HEK293T (cell line): ENCODE measurements at places on chromosomes 3 and 15.

DNA sequence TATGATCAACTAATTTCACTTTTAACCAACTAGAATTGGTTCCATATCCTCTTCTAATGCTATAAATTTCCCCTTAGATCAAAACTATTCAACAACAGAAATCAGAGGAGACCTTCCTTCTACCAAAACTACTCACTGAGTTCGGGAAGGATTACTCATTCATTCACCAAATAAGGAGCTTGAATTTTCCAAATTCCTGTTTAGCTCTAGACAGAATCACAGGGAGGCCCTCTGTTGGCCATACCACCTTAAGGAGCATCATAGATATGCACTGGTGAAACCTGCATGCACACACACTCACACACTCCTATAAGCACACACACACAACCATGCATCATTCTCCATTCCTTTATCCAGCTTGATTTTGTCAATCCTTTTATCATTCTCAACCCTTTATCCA is 49.0 kb downstream of the SUCLG2 start:
- DNase-seq, result no peak

- DNase-seq, result no peak
Measured at GRCh38 chr3:16837602-16838001, 47.2 kb upstream of the PLCL2 start.

GRCh38 chr15:65954289-65954741 is 85.0 kb downstream of the RAB11A start:
- DNase-seq, result no peak

DNA sequence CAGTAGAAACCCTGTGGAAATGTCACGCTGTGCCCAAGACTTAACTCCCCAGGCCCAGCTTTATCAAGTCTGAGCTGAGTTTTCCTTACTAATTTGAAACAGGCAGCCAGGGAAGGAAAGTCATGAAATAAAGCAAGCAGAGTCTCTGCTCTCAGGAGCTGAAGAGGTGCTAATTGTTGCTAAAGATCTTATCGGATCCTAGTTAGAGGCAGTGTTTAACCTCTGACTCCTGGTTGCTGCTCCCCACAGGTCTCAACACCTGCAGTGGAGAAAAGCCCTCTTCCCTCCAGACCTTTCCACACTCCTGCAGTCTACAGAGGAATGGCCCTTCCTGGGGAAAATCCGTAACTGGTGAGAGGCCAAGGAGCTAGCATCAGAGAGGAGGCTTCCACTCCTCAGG is 628.2 kb downstream of the NTRK3 start:
- DNase-seq, result no peak

GRCh38 chr3:167113035-167113830 is 266.9 kb downstream of the ZBBX start:
- no peak for DNase-seq

DNA sequence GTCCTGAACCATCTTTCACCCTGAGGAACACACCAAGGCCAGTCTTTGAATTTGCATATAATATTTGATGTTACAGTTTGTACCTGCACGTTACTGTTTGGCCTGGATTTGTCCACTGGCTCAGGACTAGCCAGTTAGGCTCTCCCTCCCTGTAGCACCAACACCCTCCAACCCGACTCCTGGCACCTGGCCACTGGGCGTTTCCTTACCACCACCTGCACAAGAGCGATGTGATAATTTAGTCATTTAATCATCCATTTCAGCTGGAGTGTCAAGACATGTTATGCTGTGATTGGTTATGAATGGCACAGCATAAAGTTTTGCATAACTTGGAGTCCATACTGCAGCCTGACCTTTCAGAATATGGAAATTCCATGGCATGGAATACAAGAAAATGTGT is 242.4 kb downstream of the KCNMB2 start:
- no peak for DNase-seq

- DNase-seq, result no peak
Measured at GRCh38 chr15:47762621-47763020, 45.3 kb downstream of the SEMA6D start.

DNA sequence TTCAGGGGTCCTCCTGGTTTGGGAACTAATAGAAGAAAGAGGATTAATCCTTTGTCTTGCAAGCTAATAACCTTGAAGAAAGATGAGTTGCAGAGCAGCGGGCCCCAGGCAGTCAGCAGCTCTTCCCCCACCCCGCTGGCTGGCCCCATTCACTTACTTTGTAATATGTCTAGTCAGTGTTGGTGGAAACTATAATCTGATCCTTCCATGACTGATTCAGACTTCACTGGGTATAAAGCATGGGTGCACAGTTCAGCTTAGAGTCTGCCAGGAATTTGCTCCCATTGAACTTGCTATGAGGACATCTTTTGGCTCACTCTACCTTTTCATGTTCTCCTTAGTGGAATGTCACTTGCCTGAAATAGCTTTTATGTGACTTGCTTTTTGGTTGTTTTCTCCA is 117.7 kb downstream of the CCNL1 start:
- DNase-seq, result no peak

- no peak for DNase-seq
Measured at GRCh38 chr3:143820466-143821221, 27.6 kb downstream of the SLC9A9 start.

DNA sequence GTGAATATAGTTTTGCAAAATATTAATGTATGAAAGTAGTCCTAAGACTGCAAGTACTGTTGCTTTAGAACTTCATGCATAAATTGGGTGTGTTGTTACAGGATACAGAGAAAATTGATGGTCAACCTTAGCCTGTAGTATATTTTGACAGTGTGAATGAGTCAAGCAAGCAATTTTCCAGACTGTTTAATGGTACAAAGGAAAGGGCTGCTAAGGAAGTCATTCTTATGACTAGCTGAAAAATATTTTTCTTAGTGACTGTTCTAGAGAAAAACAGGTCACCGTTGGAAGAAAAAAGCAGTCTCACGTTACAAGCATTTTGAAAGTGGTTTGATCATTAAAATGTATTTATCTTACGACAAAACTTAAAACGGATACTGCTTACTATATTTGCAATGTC is 49.2 kb downstream of the MBNL1 start:
- no peak for DNase-seq

DNA sequence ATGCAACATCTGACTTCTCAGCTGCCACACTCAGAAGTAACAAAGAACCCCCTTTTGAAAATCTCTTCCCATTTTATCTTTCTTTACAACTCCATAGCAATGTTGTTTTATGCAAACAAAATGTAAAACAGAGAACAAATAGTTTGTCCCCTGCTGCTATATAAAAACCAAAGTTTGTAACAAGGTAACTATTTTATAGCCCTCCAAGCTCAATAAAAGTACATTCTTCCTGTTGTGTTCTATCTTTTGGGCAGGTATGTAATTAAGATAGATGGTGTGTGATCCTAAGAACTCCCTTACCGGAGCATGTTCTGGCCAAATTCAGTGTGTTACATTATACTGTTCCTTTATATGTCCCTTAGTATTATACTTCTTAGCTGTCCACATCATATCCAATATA is 12.6 kb upstream of the CGNL1 start:
- no peak for DNase-seq

- DNase-seq, result no peak
Measured at GRCh38 chr3:195094191-195094921, 176.6 kb downstream of the XXYLT1 start.

- DNase-seq, result no peak
Measured at GRCh38 chr3:56052188-56052587, 416.1 kb downstream of the ERC2 start.

DNA sequence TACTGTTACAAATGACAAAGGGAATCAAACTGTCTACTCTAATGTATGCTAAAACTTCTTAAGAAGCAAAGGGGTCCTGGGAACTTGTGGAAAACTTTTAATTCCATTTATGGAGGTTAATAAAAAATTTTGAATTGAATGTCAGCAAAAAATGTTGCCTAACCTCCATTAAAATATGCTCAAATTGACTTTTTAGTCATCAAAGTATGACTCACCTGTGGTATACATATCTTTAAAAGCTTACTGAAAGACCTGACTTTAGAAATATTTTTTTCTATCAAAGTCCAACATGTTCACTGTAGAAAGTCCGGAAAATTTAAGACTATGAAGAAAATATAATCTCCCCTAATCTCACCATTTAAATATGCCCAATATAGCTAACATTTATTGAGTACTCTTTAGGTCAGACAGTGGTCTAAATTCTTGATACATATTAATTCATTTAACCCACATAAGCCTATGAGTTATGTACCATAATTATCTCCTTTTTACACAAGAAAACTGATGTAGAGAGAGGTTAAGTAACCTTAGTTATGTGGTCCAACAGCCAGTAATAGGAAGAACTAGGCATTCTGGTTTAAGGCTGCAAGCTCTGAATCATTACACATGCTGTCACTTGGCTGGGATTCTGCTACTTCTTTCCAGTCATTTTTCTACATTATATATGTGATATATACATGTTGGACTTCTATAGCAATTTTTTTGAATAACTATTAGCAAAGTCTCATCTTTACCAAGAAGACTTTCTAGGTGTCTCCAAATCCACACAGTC is 83.6 kb downstream of the PDZRN3 start:
- DNase-seq, result no peak

DNA sequence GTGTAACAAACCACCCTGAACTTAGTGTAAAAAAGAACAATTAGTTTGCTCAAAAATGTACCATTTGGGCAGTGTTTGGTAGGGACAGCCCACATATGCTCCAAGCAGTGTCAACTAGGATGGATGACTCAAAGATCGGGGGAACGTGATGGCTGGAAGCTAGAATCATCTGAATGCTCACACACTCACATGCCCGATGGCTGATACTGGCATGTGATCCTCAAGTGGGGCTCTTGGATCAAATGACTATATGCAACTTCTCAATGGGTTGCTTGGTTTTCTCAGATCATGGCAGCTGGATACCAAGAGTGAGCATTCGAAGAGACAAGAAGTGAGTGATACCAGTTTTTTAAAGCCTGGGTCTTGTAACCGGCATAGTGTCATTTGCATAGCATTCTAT is 335.9 kb upstream of the KCNMB2 start:
- DNase-seq, result no peak

GRCh38 chr3:184345317-184346144 is 8.1 kb downstream of the FAM131A start:
- peak; percentile 66 for DNase-seq

DNA sequence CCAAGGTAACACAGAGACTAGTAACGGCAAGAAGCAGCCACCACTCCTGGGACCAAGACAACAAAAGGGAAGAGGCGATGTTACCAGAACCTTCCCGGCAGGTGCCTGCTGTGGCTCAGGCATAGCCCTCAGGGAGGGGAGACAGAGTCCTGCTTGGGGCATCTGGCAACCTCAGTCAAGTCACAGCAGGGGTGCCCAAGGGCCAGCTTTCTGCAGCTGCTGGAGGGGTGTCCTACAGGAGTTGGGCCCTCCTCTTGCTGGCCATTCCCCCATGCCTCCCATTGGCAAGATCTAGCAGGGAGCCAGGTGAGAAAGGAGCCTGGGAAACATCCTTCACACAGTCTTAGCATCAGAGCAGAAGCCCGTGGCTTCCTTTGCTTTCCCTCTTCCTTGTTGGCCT is 197.3 kb upstream of the IL12A start:
- DNase-seq, result no peak

DNA sequence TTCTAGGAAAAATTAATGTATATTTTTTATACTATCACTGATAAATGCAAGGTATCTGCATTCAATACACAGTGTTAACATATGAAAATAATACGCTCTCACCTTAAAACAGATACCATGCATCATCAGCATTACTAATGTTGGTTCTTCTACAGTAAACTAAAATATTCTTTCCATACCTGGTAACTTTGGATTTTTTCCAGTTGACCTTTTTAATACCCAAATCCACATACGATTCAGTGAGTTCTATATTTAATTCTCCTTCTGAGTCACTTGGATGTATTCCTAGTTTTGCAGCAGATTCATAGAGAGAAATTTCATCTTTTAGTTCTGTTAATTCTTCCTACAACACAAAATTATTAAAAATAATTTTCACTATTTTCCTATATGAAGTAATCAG is 29.9 kb downstream of the CEP152 start:
- DNase-seq, result no peak

DNA sequence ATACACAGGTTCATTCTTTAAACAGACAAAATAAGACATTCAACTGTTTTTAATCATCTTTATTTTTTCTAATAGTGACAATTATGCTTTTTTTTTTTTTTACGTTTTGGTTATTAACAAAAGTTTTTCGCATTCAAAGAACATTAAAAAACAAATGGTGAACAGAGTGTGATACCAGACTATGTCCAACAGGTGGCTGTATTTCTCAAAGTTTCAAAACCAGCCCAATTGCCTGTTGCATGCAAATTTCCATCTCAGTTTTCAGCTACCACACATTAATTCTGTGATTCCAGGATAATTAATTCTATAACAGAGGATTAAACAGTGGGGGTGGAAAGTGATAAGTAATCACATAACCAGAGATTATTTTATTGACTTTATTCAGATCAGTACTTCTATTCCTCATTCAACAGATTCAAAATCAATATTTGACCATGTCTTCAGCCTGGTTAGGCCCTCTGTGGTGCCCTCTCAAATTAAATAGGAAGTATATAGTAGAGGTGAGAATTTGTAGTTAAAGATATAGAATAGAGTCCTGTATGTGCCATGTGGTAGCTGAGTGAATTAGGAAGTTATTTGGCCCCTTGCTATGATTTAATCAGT is 122.2 kb upstream of the DCBLD2 start:
- DNase-seq, result peak; percentile 34

GRCh38 chr3:122754929-122755328 is 38.7 kb downstream of the HSPBAP1 start:
- DNase-seq, result peak; percentile 64

- DNase-seq, result peak; percentile 57
Measured at GRCh38 chr3:114178770-114179368, at the start of gene DRD3. TSS of gene DRD3 (minus strand) at chr3:114179052. CDS start at chr3:114171992, 7,060 bp downstream.

GRCh38 chr15:99306694-99307338 is 55.5 kb downstream of the LRRC28 start:
- DNase-seq, result peak; percentile 33

GRCh38 chr3:115245438-115245837 is 98.3 kb upstream of the ZBTB20 start:
- DNase-seq, result no peak

DNA sequence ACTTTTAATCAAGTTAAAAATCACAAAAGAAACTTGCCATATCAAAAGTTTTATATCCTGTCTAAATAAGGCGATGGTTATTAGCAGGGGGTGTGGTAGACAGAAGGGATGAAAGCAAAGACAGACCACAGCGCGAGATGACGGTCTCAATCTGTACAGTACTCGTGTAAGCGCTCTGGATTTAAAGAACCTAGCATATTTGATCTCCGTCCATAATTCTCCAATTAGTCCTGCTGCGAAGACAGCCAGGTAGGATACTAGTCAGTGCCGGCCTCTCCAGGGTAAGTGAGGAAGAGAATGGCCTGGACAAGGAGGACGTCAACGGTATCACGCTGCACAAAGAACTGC is 701 bp downstream of the SGO1 start:
- peak; percentile 20 for DNase-seq

GRCh38 chr3:15217011-15217671 is 11.1 kb downstream of the CAPN7 start:
- no peak for DNase-seq

DNA sequence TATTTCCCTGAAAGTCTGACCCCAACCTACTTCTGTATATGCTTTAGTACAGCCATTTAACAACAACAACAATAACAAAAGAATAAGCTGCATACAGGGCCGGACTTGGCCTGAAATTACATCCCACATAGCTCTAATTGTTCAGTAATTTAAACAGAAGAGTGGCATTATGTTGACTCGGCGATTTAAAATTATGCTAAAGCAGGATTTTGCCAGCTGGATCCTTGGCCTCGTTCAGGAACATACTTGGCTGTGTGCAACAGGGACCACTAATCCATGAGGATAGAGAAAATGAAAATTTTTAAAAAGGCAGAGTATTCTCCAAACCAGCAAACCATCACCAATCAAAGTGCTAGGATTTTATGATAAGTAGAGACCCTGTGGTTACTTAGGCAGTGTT is 433.1 kb upstream of the RBMS3 start:
- no peak for DNase-seq
